ENCODE measurements at places on chromosomes 16 and 17.
A peak's percentile ranks its signal among the peaks of the same experiment; 100 is the strongest.

- no peak for DNase-seq
These were observed 3.9 kb upstream of the FSCN2 start for GRCh38 chr17:81524039-81524864.

GRCh38 chr16:3235856-3236669, 1.1 kb upstream of the ZNF200 start:
- peak; percentile 15 for DNase-seq

DNA sequence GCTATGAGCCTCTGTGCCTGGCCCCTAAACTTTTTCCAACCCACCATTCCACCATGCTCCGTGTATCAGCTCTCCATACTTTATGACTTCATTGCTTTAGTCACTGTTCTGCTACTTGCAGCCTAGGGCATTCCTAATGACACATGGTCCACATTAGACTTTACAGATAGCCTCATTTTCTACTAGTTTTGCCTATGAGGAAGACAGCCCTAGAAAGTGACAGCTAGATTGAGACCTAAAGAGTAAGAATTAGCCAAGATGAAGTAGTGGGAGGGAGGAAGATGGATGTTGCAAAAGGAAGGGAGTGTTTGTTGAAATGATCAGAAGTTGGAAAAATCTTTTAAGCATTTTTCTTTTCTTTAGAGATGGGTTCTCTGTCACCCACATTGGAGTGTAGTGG, 11.0 kb downstream of the C16orf54 start:
- DNase-seq = no peak

DNA sequence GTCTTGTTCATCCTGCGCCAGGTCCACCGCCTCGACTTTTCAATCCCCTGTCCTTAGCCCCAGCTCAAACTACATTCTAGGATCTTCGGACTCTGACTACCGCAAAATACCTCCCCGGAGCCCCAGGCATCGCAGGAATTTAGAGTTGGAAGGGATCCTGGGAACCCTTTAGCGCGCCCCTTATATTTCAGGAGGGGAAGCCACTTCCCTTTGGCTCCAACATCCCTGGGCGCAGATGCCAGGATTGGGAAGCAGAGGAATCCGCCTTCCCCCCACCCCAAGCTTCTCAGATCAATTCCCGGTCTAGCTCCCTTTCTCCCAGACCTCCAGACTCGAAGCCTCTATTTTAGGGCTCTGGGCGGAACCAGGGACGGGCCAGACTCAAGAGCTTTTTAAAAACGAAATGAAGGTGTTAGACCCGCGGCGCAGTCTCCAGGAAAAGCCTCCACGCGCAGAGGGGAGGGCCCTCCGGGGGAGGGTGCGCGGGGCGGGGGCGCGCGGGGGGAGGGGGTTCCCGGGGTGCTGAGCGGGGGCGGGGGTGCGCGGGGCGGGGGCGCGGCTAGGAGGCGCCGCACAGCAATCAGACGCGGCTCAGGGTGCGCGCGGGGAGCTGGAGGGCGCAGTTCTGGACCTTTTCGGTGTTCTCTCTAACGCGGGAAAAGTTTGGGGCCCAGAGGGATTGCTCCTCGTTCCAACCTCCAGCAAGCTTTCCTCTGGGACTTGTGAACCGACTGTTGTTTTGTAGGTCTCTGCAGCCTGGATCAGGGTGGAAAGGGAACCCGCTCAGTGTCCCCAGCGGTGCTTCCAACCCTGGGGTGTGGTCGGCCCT, 1.6 kb downstream of the AHSP start:
- peak; percentile 40 for DNase-seq

DNA sequence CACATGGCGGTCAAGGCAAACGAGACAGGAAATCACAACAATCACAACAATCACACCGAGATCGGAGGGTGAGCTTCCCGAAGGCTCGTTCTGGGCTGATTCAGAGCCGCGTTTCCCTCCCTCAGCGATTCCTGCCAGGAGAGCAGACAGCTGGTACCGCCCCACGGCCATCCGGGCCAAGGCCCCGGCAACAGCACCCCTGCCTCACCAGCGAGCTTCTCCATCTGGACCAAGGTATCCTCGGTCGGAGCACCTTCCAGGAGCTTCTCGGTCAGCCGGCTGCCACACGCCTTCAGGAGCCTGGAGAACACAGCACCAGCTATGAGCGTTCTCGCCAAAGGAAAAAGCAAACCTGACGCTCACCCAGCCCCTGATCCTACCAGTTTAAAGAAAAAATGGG, 15.2 kb upstream of the PLD6 start:
- DNase-seq = no peak

- DNase-seq = no peak
These were observed 26.7 kb upstream of the TOX3 start for GRCh38 chr16:52573365-52574299.

DNA sequence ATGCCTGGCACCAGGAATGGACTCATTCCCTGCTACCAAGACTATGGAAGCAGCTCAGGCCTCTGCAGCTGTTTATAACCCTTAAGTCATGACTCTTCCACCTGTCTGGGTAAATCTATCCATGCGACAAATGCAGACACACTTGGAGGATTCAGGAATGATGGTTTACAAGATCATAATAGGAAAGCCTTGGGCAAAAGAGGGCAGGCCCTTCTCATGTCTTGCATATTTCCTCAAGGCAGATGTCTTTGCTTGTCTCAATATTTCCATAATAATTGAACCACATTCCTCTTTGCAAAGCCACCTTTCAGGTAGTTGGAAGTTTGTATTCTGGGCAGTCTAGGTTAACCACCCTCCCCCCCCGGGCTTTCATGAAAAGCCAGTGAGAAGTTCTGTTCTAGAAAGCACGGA, 884 bp upstream of the JPT1 start:
- DNase-seq = no peak

GRCh38 chr17:28661635-28662526, at the start of the genes SDF2 and SUPT6H:
Gene SDF2 (minus strand): TSS chr17:28661906. CDS start chr17:28661876, 30 bp downstream.
Gene SUPT6H (plus strand): TSS chr17:28662205. CDS start chr17:28673402, 11,197 bp downstream.
- peak; percentile 96 for DNase-seq

GRCh38 chr17:76048025-76048605, 21.0 kb upstream of the EVPL start:
- no peak for DNase-seq

GRCh38 chr16:1991135-1991551, 1.4 kb downstream of the SYNGR3 start:
- DNase-seq = no peak

GRCh38 chr16:29653471-29653870, 9.6 kb upstream of the SPN start:
- DNase-seq = no peak

DNA sequence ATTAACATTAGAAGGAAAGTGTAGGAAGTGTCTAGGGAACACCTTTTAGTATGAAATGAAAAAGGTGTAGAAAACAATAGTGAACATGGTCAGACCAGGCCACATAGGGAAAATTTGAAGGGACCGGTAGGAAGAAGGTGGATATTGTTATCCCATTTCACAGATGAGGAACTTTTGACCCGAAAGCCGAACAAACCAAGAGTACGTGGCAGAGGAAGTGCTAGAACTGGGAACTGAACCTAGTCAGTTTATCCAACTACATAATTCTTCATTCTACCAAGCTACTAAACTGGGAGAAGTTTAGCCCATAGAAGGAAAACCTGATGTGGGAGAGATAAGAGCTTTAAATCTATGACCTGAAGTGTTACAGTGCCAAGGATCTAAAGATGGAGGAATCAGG, 43.2 kb downstream of the YPEL2 start:
- DNase-seq = no peak

GRCh38 chr17:74151551-74152315, 51.7 kb upstream of the RPL38 start:
- DNase-seq = no peak

DNA sequence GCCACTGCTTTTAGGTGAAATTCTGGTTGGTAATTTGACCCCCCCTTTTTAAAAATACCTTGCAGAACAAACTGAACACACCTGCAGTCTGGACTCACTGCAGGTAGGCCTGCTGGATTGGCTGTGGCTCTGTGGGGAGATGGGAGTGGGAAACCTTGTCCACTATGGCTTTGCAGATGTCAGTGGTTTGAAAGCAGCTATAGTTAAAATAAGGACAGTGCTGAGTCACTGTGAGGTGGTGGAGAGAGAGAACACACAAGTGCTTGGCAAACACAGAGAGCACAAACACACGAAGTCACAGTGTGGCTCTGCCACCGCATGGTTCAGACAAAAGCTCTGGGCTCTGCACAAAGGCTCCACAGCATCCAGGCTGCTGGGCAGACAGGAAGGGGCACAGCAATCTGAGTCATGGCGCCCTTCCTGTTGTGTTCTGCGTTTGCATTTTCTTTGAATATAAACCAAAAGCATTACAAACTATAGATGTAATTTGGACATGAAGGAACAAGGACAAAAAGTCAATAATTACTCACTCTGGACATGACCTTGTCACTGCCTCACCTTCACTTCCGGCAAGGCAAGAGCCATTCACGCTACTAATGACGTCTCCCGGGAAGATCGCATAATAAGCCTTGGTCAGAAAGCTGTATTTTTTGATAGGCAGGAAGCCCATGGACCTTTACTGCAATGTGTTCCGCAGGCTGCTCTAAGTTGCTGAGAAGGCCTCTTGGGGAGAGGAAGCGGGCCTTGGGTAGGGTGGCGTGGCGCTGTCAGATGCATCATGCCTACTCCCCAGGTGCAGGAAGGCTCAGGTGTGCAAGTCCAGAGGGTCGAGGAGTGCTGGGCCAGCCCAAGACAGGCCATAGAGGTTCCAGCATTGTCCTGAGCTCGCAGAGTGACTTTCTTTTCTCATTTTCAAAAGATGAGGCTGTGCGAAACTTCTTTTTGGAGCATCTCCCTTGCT, 60.1 kb upstream of the MED9 start:
- no peak for DNase-seq

- peak; percentile 62 for DNase-seq
These were observed 4.2 kb upstream of the ATXN7L3 start for GRCh38 chr17:44203731-44204440.

DNA sequence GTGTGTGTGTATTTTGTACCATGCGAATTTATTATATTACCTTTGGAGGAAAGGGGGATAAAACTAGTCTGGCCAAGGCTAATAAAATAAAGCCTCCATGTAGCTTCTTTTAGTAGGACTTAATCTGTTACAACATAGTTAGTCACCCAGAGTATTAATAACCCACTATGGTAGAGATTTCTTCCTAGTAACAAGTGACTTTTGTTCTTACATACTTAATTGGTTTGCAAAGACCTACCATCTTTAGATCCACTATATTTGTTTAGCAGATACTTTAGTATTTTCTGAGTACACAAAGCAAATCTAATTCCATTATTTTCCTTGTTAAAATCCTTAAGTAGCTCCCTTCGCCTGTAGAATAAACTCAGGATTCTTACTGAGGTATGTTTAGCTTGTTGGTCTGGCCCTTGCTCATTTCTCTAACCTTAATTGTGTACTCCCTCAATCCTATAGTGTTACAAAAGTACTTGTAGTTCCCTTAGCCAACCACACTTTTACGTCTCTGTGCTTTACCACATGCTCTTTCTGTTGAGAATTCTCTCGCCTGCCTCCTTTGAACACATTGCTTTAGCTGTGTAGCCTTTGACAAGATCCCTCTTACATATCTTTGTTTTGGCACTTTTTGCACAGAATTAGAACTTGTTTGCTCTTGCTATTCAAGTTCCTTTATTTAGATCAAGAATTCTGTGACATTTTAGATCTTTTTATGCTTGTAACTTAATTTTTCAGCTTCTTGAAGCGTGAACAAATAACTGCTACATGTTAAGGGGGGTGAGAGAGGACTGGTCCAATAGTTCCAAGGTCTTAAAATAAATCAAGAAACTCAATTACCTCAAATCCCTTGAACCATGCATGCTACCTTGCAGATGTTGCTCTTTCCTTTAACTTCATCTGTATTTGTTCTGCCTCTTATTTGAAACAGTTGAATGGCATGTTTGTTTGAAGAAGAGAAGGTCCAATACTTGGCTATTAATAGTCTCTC, 23.8 kb downstream of the CLTC start:
- DNase-seq = no peak

DNA sequence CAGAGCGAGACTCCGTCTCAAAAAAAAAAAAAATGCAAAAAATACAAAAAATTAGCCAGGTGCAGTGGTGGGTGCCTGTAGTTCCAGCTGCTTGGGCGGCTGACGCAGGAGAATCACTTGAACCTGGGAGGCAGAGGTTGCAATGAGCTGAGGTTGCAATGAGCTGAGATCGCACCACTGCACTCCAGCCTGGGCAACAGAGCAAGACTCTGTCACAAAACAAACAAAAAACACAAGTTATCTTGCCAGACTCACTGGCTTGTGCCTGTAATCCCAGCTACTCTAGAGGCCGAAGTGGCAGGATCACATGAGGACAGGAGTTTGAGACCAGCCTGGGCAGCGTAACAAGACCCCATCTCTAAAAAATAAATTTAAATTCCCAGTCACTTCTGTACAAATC, 3.4 kb upstream of the ST3GAL2 start:
- no peak for DNase-seq

DNA sequence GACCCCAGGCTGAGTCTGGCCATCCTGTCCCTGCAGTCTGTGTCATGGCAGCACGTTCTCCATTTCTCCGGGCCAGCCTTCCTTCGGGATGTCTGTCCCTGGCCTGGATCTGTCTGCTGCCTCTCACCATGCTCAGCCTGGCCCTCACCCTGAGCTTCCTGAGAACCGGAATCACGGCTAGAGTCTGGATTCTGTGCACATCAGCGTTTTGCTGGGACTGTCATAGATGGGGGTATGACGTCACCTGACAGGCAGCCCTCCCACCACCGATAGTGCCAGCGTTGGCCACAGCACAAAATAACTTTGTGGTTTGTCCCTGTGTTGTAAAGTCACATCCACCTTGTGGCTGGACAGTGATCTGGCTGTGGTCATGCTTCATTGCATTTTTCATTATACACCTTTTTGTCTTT, 59.2 kb downstream of the B9D1 start:
- no peak for DNase-seq

DNA sequence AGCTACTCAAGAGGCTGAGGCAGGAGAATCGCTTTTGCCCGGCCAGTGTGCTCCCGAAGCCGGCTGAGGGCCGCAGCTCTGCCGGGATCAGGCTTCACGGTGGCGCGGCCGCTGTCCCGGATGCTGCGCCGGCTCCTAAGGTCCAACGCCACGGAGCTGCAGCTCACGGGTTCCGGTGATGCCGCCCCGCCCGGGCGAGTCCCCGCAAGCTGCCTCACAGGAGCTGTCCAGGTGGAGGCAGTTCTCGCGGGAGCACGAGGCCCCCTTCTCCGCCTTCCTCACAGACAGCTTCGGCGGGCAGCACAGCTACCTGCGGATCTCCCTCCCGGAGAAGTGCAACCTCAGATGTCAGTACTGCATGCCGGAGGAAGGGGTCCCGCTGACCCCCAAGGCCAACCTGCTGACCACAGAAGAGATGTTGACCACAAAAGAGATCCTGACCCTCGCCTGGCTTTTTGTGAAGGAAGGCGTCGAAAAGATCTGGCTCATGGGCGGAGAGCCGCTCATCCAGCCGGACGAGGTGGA, 111.4 kb upstream of the SIAH1 start:
- DNase-seq = no peak

- DNase-seq = no peak
These were observed 30.1 kb downstream of the ACSF3 start for GRCh38 chr16:89123831-89124100.

- DNase-seq = no peak
These were observed 66.1 kb downstream of the BCAS3 start for GRCh38 chr17:60743799-60744198.

DNA sequence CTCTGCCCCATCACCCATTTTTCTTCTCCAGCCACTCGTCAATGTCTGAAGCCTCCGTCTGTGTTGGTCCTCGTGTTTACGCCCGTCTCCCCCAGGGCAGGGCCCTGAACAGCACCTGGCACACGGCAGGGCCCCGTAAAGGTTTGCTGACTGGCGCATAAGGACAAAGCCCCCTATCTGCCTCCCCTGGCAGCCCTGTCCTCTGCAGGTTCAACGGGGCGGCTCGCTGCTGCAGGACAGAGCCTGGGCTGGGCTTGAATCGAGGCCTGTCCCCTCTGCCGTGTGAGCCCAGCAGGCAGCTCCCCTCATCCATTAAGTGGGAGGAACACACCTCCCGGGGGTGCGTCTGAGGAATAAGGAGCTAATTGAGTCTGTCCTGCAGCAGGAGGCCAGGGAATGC, 46.1 kb upstream of the PABPN1L start:
- DNase-seq = no peak
